ENCODE measurements at places on chromosomes 7 and 10. TPM values are rescaled to one million over a fixed set of nuclear protein-coding genes. Genes with fewer than 3 reads are reported as not detected.
A peak's percentile ranks its signal among the peaks of the same experiment; 100 is the strongest.

C10orf53 gene
- not detected for total RNA-seq

PNLIPRP1 gene
- not detected for total RNA-seq

ACTL6B gene
- total RNA-seq: not detected

PHKG1 gene
- 8.3 TPM for total RNA-seq

SCIN gene
- 257 TPM for total RNA-seq

COL26A1 gene
- total RNA-seq: not detected

DNA sequence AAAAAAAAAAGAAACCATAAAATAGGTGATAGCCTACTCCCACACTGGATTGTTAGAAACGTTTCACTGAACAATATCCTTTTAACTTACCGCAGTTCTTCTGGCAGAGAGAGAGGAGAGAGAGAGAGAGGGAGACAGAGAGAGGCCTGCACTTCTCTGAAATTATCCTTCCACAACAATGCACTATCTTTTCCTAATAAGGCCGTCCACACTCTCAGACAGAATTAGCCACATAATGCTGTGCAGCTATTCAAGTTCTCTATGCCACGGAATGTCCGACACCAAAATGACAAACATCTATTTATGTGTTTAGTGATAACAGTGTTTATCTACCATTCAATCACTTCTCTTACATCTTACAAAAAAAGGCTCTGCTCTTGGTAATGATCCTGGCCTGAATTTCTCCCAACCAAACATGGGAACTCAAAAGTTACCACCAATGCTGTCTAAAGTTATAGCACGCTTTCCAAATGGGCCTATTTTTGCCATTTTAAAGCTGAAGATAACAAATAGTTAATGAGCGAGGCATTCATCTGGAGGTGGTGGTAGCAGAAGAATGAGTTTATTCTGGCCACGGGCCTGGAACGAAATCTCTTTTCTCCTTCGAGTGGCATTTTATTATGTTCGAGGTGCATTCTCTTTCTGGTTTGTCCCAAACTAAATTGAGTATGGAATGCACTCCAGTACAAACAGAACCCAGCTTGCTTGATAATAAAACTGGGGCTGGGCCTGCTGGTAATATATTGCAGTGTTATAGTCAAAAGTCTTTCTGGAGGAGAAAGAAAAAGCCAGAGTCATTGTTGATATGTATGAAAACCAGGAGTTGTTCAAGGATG lies 160.2 kb upstream of the SVIL start:
- DNase-seq: no peak

DNA sequence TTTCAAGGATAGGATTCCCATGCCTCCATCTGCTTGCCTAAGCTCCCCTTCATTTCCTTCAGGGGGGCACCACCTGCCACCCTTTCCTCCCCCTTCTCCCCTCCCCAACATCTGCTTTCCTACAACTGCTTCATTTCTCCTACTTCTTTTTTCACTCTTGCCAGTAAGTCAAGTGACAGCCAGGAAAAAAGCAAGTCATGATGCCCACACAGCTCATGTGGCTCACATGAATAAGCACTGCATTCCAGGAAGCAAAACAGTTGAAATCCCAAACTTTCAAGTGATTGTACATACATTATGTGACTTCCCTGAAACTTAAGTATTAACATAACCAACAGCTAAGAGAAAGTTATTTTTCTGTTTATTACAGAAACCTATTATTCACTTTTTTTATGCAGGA lies 78.6 kb downstream of the TNS3 start:
- DNase-seq: no peak

DNA sequence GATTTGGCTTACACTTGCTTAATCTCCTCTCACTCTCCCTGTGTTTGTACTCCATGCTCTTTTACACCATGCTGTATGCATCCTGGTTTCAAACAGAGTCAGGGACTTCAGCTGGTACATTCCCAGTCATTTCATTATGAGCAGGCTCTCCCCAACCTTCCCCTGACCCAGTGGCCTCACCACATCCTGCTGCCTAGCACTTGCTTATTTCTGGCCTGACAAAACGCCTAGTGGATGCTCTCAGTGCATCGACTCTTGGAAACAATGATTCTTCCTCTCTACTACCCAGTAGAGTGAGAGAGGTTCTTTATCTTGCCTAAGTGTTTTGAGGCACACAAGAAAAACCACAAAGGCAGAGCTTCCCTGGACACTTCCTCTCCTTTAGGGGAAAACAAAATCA lies 63.4 kb downstream of the CAV1 start:
- DNase-seq: no peak

- DNase-seq: no peak
Observed at GRCh38 chr10:114908896-114909295, 29.1 kb upstream of the TRUB1 start.

GRCh38 chr10:114431414-114432135 lies 27.3 kb upstream of the AFAP1L2 start:
- no peak for DNase-seq

- DNase-seq: no peak
Observed at GRCh38 chr7:104990983-104991382, 23.0 kb upstream of the KMT2E start.

DNA sequence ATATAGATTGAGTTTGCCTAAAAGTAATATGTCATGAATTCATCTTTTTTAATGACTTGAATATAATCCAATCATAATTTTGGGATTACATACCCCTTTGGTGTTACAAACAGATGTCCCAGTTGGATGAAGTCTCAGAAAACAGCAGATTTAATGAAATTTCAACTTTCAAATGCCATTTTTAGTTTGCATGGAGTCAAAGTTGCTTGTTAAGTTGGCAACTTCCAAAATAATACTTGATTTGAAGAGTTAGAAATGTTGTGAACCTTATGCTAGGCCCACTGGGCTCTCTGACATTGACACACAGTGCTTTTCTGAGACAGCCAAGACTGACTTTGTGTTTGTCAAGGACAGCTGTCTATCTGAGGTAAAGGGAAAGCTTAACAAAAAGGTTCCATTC lies 248.1 kb downstream of the KIF20B start:
- no peak for DNase-seq

DNA sequence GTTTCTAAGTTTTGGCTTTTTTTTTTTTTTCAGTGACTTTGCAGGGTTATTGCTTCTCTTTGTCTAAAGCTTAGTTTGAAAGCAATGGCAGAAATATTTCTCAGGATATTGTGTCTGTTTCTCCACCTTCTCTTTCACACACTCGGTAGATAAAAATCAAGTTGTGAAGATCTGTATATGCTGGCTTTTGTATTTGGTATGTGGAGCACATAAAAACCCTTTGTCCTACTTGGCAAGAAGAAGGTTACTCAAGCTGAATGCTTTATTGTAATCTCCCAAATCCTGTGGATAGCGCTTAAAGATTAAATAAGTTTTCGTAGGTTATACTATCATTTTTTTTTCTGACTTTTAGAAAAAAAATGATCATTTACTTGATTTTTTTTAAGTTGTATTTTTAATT lies 172.4 kb downstream of the CDCA7L start:
- DNase-seq: no peak

- DNase-seq: no peak
Observed at GRCh38 chr7:86155623-86156022, 488.1 kb upstream of the GRM3 start.

GRCh38 chr7:155702616-155703015 lies 58.2 kb downstream of the RBM33 start:
- no peak for DNase-seq

DNA sequence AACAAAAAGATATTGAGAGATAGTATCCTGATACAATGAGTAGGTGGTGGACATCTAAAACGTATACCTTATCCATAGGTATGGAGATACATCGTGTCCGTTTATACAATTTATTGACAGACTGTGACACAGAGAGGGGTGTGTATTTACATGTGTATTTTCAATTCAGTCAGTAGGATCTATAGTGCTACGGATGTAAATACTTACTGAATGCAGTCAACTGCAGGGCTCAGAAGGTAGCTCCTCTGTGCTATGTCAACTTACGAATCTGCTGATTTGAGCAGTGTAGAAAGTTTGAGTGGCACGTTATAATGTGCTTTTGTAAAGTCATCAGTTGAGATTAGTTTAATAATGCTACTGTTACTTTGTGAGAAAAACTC lies 626 bp downstream of the ZNF804B start:
- DNase-seq: no peak

DNA sequence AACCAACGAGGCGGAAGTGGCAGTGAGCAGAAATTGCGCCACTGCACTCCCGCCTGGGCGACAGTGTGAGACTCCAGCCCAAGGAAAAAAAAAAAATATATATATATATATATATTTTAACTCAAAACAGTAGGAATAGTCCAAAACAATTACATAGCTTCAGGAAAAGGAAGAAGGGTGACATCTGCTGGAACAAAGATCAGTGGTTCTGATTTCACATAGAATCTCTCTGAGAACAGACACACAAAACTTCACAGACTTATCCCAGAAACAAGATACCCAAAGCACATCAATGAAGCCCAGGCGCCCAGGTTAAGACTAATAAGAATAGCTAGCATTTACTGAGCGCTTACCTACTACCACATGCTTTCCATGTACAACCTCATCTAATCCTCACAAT lies 45.0 kb downstream of the DNMBP start:
- no peak for DNase-seq

GRCh38 chr7:95476072-95476847 lies 9.5 kb upstream of the ASB4 start:
- no peak for DNase-seq

DNA sequence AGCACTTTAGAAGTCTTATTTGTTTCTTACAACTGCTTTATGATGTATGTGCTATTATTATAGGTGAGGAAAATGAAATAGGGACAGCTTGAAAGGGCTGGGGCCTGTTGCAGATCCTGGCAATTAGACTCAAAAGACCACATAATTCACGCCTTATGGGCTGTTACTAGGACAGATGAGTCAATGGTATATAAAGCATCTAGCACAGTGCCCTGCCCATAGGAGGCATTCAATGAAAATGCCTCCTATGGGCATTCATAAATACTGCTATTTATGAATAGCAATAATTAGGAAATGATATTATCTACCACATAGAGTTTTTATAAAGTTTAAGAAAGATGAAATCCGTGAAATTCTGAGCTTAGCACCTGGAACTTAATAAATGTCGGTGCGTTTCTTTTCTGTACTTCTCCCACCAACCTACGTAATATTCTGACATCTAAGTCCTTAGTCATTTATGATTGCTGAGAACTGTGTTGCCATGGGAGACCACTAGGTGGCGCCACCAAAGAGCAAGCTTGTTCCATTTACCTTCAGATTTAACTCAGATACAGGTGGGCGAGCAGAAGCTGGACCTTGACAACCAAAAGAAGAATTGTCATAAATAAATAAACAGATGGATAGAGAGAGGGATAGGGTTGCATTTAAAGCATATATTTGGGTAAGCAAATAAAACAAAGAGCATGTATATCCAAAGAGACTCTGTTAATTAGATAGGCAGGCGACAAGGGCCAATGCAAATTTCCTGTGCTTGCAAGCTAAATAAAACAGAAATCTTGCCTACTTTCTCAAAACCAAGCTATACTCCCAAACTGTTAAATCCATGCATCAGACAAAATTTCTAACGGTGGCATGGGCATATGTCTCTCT lies 699.9 kb downstream of the INHBA start:
- DNase-seq: peak; percentile 75

DNA sequence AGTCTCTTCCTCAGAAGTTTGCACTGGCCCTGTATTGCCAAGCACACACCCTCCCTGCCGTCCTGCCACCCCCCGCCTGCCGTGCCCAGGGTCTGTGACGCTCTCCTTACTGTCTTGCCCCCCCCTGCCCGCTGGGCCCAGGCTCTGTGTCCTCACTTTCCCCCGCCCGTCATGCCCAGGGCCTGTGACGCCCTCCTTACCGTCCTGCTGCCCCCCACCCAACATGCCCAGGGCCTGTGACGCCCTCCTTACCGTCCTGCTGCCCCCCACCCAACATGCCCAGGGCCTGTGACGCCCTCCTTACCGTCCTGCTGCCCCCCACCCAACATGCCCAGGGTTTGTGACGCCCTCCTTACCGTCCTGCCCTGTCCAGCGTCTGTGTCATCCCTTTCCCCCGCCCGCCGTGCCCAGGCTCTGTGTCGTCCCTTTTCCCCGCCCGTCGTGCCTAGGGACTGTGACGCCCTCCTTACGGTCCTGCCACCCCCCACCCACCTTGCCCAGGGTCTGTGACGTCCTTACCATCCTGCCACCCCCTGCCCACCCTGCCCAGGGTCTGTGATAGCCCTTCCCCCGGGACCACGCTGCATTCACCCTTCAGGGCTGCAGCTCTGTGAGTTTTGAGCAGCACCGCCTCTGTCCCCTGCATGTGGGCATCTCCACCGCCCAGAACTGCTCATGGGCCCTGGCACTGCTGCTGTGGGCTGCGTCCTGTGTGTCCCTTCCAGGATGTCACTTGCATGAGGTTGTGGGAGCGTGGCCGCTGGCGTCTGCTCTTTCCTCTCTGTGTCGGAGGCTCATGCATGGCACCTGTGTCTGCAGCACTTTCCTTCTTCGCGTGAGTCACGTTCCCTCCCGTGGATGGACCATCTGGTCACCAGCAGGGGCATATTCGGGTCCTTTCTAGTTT lies 19.3 kb upstream of the PRKAR1B start:
- DNase-seq: peak; percentile 42

- no peak for DNase-seq
Observed at GRCh38 chr7:83429493-83429892, 219.4 kb downstream of the SEMA3E start.

DNA sequence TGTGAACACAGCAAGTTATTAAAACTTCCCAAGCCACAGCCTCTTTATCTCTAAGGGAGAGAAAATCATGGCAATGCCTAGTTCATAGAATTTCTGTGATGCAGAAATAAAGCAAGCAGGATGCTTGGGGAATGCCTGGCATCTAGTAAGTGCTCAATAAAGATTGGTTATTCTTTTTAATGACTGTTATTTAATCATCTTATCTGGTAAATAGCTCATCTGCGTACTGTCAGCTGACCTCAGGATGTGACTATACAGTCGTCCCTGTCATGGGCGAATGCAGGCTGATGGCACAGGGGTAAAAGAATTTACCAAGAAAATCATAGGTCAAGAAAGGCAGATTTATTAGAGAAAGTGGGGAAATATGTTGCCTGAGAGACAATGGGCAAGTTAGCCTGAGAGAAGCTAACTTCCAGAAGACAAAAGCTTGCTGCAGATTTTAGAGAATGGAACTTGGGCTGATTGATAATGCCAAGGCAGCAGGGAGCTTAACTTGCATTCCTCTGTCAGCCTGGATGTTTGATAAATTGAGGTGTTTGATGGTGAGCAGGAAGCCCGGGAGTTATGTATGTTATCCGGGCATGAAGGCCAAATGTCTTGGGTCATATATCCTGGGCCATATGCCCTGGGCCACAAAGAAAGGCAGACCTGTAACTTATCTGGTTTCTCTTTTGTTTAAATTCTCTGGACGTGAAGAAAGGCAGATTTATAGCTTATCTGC lies 126.0 kb downstream of the KCNMA1 start:
- no peak for DNase-seq

GRCh38 chr7:18429547-18429946 lies 66.0 kb upstream of the HDAC9 start:
- DNase-seq: no peak

DNA sequence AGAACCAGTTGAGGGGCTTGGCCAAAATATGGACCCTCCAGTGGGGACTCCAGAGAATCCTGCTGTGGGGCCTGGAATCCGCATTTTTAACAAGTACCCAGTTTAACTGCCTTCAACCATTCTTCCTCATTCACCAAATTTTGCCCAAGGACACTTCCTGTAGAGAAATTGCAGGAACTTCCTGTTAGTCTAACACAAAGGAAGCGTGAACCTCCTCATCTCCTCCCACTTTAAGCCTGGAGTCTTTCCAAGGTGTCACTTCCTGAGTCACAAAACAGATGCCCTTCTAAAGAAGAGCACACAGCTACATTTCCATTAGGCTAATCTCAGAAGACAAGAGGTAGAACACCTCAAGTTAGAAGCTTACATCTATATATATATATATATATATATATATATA lies 188.4 kb downstream of the PPP1R17 start:
- no peak for DNase-seq

- DNase-seq: no peak
Observed at GRCh38 chr10:122530177-122530576, 30.4 kb upstream of the DMBT1 start.

Data from Peyer's patch (tissue), 4 donors.